Muscle of back (tissue), 13 donors: ENCODE measurements at places on chromosomes 2 and 18.

- DNase-seq, result no peak
Observed at GRCh38 chr18:48028696-48029095, 98.2 kb upstream of the SMAD2 start.

GRCh38 chr2:132547090-132547687 lies 122.8 kb downstream of the LYPD1 start:
- peak; percentile 73 for DNase-seq

DNA sequence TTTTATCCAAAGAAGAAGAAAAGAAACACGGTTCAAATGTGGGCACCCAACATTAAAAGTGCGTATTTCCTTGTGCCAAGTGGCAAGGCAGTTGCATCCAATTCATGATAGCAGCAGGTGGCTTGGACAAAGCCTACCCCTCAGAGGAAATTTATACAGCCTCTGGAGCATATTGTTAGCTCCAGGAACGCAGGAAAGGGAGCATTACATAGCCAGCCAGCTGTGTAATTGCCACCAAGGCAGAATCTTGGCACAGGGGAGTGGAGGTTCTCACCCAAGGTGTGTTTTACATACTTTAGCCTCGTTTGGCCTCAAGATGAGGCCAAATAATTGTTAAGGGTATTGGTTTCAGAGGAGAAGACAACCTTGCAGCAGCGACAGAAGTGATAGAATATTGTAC lies 526.9 kb downstream of the TMEM182 start:
- DNase-seq, result no peak

DNA sequence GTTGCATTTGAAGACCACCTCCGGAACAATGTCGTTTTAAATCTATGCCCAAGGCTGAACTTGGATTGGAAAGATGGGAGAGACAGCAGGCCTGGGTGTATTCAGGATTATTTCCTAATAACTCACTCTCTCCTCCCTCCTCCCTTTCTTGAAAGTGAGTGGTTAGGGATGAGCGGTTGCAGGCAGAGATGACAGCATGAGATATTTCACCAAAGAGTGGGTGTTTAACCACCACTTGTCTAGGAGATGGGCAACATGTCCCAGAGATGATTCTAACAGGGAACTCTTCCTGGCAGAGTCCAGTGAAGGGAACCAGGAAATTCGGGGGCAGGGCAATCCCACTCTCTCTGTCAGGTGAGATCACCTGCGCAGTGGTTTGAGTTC lies 123.2 kb downstream of the KCTD1 start:
- no peak for DNase-seq

GRCh38 chr2:134917888-134918525 lies 615 bp upstream of the CCNT2 start:
- DNase-seq, result peak; percentile 92

GRCh38 chr18:41639218-41639617 lies 315.8 kb upstream of the PIK3C3 start:
- DNase-seq, result no peak

GRCh38 chr2:67313536-67313935 lies 83.6 kb upstream of the ETAA1 start:
- DNase-seq, result no peak

DNA sequence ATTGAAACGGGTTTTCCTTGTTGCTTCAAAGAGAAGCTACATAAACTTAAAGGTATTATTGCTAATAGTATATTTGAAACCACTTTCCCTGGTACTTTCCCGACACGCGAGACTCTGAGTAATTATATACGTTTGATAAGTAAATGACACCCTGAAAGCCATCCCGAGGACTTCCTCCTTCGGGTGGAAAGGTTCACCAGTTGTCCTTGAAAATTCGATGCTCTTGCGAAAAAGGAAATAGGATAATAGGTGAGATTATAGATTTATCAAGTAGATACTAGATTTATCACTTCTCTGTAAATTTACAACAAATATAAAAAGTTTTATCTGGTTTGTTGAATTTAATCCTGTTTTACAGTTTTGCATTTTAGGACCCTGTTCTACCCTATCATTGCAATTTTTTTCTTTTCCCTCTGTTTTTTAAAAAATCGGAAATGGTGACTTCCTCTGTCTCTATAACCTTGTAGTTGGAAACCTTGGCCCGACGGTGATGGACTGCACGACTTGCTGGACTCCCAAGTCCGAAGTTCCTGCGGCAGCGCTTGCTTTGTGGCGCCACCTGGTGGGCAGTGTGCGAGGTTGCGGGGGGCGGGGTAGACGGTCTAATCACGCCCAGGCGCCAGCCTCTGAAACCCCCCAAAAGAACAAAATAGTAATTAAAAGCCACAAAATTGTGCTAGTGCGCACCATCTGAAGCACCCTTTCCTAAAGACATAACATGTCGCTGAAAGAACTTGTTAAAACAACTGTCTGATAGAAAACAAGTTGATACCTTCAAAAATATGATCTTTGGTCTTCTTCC lies 972 bp upstream of the DLX2 start:
- peak; percentile 89 for DNase-seq

DNA sequence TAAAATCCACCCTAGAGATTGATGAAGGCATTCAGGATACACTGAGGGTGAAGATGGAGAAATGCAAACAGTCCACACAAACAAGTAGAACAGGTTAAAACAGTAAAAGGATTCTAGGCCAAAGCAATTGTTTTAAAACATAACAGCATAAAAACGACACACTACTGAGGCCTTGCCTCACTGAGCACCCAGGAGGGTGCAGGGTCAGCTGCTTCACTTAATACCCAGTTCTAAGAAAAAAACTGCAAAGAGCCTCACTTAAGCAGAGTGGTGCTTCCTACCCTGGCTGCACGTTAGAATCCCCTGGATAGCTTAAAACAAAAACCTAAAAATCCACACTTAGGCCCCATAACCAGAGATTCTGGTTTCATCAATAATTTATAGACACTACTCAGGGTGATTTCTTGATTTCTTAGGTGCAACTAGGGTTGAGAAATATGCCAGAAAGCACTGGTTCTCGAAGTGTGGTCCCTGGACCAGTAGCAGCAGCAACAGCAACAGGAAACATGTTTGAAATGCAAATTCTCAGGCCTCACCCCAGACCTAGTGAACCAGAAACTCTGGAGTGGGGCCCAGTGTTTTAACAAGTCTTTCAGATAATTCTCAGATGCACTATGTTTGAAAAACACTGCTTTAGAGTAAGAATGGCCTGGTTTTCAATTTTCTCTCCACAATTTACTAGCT lies 279.1 kb downstream of the ZEB2 start:
- DNase-seq, result no peak

- no peak for DNase-seq
Observed at GRCh38 chr2:101185085-101185484, 33.9 kb upstream of the TBC1D8 start.

DNA sequence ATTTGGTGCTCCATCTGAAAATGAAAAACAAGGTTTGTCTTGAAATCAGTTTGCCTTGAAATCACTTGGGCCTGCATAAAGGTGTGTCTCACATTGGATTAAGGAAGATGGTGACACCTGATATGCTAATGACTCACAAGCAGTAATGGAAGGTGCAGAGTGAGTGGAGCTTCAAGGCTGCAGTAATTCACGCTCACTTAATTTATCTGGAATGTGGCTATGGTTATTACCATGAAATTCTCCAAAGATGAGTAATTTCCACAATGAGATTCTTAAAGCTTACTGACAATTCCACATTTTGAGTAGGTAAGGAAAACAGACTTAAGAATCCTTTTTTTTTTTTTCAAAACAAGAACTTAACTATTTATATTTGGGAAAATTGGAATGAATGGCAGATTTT lies 156.8 kb downstream of the PAX3 start:
- DNase-seq, result no peak

- peak; percentile 79 for DNase-seq
Observed at GRCh38 chr18:79200546-79201268, 131.5 kb downstream of the ATP9B start.

DNA sequence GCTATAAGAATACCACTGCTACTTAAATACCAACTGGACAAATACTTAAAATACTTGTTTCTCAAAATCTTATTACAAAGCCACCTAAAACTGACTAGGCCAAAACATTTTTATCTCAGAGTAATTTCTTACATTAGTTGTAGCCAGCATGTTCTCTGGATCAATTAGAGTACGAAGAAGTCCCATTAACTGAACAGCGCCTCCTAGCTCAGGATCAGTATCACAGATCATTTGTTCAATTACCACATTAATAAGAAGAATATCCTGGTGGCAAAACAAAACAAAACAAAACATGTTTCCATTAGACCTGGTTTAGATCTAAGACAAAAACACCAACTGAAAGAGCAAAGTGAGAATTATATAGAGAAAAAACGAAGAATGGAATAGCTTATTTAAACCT lies 36.0 kb downstream of the PPP4R3B start:
- no peak for DNase-seq

GRCh38 chr18:6629635-6630140 lies 99.8 kb upstream of the ARHGAP28 start:
- DNase-seq, result peak; percentile 77

DNA sequence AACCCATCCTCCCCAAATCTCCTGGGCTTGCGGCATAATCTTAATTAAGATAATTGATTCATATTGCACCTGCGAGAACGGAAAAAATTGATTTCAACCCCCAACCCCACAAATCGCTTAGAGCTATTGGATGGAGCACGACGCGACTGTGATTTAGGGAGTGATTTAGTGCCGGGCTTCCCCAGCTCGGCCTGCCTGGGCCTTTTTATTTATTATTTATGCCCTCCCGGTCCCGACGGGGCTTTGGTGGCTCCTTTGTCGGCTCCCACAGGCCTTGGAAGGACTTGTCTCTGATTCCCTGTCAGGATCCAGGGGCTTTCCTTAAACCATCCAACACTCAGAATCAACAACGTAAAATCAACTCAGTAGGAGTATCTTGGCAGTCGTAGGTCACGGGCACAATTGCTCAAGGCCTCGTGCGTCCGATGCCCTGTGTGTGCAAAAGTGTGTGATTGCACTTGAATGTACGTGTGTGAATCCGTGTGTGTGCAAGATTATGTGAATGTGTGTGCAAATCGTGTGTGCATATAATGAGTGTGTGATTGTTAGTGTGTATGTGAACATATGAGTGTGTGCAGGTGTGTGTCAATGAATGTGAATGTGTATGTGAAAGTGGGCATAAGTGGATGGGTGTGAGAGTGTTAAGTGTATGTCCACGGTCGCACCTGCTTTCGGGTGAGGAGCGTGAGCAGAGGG lies 4.3 kb upstream of the NEUROD1 start:
- no peak for DNase-seq

GRCh38 chr2:47072728-47073191 lies 82.3 kb downstream of the STPG4 start:
- no peak for DNase-seq

DNA sequence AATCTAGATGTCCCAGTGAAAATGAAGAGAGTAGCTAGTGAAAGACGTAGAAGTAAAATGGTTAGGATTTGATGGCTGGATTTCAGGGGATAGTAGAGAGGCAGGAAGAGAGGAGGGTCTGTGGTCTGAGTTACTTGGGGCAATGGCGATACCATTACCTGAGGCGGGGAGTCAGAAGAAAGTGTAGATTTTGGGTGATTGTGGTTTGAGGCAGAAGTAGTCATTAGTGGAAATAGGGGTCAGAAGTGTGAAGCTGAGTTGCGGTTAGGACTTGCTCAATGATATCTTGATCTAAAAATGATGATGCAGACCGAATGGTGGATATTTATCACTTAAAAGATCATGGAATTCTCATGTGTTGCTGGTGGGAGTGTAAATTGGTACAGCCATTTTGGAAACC lies 41.0 kb downstream of the CEP192 start:
- DNase-seq, result no peak

DNA sequence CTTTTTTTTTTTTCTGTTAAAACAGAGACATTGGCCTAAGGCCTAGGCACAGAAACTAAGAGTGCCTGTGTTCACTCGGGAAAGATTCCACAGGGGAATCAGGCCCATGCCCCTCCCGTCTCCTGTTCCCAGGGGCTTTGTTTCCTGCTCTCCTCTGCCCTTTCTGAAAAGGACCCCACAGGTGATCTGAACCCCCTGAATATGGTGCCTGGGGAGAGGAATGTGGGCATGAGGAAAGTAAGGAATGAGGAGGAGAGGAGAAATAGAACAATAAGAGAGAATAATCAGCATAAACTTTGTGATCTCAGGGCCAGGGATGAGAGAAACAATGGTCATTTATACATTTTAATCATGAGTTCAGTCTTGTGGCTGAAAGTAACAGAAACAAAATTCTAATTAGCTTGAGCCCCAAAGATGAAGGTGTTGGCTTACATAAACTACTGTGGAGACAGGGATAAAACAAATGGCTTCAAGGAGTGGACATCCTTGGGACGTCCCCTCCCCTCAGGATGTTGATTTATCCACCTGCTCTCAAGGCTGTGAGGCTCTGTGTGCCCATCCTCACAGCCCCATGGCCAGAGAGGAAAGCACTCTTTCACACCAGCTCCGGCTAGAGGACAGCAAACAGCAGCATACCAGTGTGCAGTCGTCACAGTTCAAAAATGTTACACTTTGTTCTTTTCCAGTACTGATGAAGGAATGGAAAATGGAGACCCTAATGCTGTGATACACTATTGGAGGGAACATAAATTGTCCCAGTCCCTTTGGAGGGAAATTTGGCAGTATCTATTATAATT lies 46.4 kb upstream of the MRPL33 start:
- DNase-seq, result no peak
